ENCODE measurements at places on chromosomes 3 and 15. TPM values are rescaled to one million over a fixed set of nuclear protein-coding genes. Genes with fewer than 3 reads are reported as not detected.

PLSCR5 gene
- 98.5 TPM for total RNA-seq

SCN11A gene
- under 0.01 TPM for total RNA-seq

QRICH1 gene
- 173 TPM for total RNA-seq

EFHB gene
- 1.6 TPM for total RNA-seq

HIGD1A gene
- total RNA-seq: 181 TPM

PP2D1 gene
- not detected for total RNA-seq

NANOGP8 gene
- total RNA-seq: not detected

GALNT15 gene
- not detected for total RNA-seq

BNC1 gene
- not detected for total RNA-seq
